ENCODE measurements at places on chromosomes 6 and 20.
A peak's percentile ranks its signal among the peaks of the same experiment; 100 is the strongest.

GRCh38 chr6:144619966-144620365 lies 334.8 kb downstream of the UTRN start:
- no peak for DNase-seq

- DNase-seq: no peak
Measured at GRCh38 chr6:19432966-19433498, 404.1 kb upstream of the ID4 start.

GRCh38 chr6:106670236-106670635 lies 40.9 kb downstream of the QRSL1 start:
- no peak for DNase-seq

- DNase-seq: peak; percentile 65
Measured at GRCh38 chr20:45823949-45824835, 2.9 kb downstream of the TNNC2 start.

DNA sequence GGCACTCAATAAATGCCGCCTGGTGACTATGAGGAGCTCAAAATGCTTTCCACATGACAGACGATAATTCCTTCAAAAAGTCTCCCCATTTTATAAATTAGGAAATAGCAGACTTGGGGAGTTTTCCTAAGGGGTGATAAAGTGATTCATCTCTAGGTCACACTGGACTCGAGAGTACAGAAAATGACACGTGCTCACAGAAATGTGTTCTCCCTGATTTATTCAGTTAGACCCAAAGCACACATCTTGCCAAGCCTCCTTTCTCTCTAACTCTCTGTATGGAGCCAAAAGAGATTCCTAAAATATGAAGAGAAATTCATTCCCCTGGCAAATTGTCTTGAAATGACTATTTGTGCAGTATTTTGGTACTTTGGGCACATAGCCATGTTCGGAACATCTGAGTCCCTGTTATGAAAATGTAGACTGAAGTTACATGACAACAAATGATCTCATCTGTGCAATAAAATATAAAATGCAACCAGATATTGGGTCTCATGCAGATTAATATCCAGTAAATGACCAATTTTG lies 381.1 kb downstream of the TFAP2B start:
- DNase-seq: no peak

GRCh38 chr6:107646176-107646575 lies 156.3 kb downstream of the SOBP start:
- no peak for DNase-seq

- no peak for DNase-seq
Measured at GRCh38 chr20:10857352-10858070, 183.7 kb upstream of the JAG1 start.

- no peak for DNase-seq
Measured at GRCh38 chr20:8726460-8726859, 342.4 kb upstream of the PLCB4 start.

- DNase-seq: no peak
Measured at GRCh38 chr6:129542705-129543104, 167.3 kb downstream of the ARHGAP18 start.

- DNase-seq: no peak
Measured at GRCh38 chr20:52943185-52943841, 28.8 kb upstream of the TSHZ2 start.

DNA sequence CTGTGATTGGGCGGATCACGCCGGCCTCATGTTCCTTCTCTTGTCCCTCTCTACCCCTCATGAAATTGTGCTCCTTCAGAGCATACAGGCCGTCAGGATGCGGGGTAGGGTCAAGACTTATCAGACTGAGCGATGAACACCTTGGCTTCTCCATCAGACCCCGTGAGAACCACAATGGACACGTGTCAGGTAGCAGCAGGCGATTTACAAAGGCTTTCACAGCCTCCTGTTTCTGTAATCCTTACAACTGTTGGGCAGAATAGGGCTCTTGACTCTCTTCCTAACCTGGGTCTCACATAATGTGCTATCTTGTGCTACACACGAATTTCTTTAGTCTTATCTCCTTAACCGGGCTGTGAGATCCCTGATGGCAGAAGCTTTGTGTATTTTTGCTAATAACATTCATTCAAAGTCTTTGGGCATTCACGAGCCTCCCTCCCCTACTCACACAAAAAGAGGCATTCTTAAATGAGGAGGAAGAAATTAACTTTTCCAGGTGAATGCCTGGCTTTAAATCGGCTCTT lies 122.9 kb upstream of the SLC22A23 start:
- DNase-seq: no peak

- DNase-seq: no peak
Measured at GRCh38 chr6:43262780-43263313, 19.6 kb downstream of the TTBK1 start.

- no peak for DNase-seq
Measured at GRCh38 chr20:34269996-34270627, 28.9 kb downstream of the ASIP start.

GRCh38 chr20:32894026-32894483 lies 35.3 kb downstream of the EFCAB8 start:
- no peak for DNase-seq

DNA sequence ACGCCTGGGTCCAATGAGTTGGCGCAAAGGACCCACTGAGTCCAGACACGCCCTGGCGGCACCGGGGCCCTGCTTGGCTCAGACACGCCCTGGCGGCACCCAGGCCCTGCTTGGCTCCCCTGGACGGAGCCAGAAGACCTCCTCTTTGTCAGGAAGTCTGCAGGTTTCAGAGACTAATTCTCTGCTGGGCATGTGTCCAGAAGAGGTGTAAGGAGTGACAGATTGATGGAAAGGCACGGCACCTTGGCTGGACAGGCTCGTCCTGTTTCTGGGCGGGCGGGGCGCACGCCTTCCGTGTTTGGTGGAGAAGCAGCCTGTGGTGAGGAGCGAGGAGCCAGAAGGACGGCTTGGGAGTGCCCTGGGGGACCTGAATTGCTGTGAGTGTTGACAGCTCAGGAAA lies 23.1 kb upstream of the DACT2 start:
- no peak for DNase-seq

DNA sequence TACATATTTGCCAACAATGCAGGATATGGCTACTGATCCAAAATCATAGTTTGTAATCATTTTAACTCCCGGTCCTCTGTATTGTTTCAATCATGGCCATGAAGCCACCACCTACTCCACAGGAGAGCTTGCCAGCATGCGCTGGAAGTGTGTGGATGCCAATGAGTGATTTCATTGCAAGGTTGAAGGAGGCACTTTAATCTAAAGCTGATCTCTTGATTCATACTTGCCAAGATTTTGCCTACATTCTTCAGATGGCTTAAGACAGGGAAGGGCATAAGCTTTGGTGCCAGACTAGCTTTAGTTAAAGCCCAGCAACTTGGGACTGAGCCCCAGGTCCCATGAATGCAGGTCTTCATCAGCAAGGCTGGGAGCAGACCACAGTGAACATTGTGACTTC lies 58.8 kb downstream of the TPD52L1 start:
- no peak for DNase-seq

- DNase-seq: no peak
Measured at GRCh38 chr6:156816505-156816904, 39.3 kb downstream of the ARID1B start.

DNA sequence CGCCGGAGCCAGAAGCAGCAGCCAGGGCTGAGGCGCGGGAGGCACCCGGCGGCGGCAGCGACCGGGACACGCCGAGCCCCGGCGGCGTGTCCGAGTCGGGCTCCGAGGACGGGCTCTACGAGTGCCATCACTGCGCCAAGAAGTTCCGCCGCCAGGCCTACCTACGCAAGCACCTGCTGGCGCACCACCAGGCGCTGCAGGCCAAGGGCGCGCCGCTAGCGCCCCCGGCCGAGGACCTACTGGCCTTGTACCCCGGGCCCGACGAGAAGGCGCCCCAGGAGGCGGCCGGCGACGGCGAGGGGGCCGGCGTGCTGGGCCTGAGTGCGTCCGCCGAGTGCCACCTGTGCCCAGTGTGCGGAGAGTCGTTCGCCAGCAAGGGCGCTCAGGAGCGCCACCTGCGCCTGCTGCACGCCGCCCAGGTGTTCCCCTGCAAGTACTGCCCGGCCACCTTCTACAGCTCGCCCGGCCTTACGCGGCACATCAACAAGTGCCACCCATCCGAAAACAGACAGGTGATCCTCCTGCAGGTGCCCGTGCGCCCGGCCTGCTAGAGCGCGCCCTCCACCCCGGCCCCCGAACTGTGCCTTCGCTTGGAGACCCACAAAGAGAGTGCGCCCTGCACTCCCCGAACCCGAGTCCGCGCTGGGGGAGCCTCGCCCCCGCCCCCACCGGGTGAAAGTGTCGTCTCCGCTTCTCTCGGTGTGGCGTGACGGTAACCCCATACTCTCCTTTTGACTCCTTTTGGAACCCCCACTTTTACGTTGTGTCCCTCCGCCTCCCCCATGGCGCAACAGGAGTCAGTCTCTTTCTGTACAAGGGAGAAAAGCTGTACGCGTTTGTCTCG lies 1.6 kb downstream of the INSM1 start:
- DNase-seq: no peak

- no peak for DNase-seq
Measured at GRCh38 chr20:13213335-13213734, 7.7 kb upstream of the ISM1 start.

GRCh38 chr6:113586413-113587077 lies 270.6 kb upstream of the MARCKS start:
- no peak for DNase-seq

All from ovary (tissue), 10 donors.